ENCODE measurements at places on chromosomes 12 and 14.

DNA sequence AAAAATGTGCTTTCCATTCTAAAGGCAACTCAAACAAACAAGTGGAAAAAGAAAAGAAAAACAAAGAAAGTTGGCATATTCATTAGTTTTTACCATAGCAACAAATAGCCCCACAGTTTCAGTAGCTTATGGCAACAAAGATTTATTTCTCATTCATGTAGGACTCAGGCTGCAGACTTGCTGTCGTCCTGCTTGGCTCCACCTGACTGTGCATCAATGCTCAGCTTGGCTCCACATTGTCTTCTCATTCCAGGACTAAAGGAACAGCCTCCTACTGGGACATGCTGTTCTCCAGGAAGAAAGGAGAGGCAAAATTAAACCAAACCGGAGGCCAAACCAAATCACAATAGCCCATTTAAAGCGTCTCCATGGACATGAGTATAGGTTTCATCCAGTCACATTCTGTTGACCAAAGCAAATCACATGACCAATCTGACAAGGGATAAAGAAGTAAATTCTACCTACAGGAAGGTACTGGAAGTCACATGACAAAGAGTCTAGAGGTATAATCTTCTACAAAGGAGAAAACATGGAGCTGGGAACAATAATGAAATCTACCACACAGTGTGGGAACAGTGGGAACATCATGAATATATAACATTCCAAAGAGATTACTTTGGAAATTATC lies 222.5 kb downstream of the PIK3C2G start:
- no peak for DNase-seq

GRCh38 chr12:42326541-42327226 lies 717 bp downstream of the PPHLN1 start:
- DNase-seq: no peak

- no peak for DNase-seq
These were observed 115.0 kb upstream of the NPAS3 start for GRCh38 chr14:32823706-32824105.

GRCh38 chr14:65211341-65211987 lies 109.1 kb upstream of the MAX start:
- no peak for DNase-seq

- DNase-seq: no peak
These were observed 19.1 kb downstream of the TPCN1 start for GRCh38 chr12:113240395-113240794.

GRCh38 chr12:23303220-23303619 lies 646.2 kb downstream of the SOX5 start:
- DNase-seq: no peak
